ENCODE measurements at places on chromosomes 5 and 9.

DNA sequence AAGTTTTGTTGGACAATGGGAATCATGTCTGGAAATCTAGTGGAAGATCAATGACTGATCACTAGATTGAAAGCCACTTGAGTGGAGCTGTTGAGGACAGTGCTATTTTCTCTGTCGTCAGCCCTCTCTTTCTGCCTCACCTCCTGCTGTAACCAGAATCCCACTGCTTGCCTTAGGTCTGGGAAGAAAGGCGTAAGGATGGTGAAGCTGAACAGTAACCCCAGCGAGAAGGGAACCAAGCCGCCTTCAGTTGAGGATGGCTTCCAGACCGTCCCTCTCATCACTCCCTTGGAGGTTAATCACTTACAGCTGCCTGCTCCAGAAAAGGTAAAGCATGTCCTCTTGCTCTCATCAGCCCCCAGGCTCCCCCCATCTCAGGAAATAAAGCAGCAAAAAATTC lies 1.1 kb downstream of the NSG2 start:
- DNase-seq, result no peak

GRCh38 chr9:116477584-116478141 lies 209.4 kb upstream of the TRIM32 start:
- no peak for DNase-seq

DNA sequence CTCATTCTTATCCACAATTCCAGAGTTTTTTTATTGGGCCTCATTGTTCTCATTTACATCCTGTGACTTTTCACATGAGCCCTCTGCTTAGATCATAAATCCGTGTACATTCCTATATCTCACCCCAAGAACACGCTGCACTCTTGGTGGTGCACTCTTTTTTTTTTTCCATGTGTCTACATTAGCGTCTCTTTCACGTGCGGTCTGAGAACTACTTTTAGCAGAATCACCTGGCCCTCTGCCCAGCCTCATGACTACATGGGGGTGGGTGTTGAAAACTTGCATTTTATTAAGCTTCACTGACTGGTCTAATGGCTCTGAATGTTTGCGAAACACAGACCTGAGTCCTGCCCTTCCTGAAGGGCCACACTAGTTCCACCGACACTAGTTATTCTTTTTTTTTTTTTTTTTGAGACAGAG lies 18.6 kb downstream of the C9orf57 start:
- no peak for DNase-seq

- no peak for DNase-seq
Observed at GRCh38 chr5:150078802-150079689, 7.3 kb downstream of the CSF1R start.

DNA sequence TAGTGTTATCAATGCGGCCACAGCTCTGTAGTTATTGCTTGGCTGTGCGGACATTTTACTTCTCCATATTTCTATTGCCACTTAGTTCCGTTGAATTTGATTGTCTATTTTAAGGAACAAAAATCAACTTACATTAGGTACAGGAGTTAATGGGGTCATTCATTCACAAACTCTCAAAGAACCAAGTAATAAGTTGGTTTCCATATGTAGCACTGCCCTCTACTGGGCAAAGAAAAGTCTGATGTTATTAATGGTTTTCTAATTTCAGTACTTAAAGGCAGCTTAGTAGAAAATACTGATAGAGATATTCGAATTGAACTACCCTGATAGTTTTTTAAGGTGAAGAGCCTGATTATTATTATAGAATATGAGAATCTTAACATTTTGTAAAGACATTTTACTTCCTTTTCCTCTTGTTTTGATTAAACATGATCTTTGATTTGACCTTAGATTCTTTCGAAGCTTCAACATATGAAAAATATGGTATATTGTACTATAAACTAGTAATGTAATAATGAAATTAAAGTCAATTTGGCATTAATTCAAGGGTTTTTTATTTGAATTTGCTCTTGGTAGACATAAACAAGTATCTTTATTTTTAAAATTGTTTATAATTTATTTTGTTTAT lies 119.5 kb upstream of the CTNND2 start:
- peak; percentile 12 for DNase-seq

DNA sequence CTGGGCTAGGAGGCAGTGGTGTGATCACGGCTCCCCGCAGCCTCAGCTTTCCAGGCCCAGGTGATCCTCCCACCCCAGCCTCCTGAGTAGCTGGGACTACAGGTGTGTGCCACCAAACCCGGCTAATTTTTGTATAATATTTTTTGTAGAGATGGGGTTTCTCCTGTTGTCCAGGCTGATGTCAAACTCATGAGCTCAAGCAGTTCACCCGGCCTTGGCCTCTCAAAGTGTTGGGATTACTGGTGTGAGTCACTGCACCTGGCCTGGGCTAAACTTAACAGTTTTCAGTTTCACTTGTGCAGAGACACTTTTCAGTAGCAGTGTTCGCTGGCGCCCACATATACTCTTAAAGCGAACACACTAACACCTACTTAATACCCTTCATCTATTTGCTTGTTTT lies 205.6 kb upstream of the ZNF608 start:
- DNase-seq, result no peak

GRCh38 chr5:137217599-137218200 lies 281.4 kb downstream of the SPOCK1 start:
- DNase-seq, result no peak

DNA sequence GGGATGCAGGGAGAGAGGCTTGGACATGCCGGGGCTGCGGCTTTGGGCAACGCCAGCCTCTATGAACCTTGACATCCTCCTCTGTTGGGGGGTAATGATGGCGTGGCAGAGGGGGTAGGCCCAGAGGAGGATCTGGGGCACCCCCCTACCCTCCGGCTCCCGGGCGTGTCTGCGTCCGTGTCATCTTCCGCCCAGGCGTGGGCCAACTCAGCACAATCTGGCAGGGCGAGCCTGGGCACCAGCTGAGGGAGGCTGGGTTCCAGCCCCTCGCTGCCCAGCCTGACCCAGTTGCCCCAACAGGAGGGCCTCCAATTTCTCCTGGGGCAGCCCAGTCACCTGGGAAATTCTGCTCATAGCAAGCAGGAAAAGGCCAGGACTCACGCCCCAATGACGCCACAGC lies 62.9 kb upstream of the IL17B start:
- no peak for DNase-seq

- peak; percentile 21 for DNase-seq
Observed at GRCh38 chr9:133950629-133951111, 41.5 kb downstream of the VAV2 start.

DNA sequence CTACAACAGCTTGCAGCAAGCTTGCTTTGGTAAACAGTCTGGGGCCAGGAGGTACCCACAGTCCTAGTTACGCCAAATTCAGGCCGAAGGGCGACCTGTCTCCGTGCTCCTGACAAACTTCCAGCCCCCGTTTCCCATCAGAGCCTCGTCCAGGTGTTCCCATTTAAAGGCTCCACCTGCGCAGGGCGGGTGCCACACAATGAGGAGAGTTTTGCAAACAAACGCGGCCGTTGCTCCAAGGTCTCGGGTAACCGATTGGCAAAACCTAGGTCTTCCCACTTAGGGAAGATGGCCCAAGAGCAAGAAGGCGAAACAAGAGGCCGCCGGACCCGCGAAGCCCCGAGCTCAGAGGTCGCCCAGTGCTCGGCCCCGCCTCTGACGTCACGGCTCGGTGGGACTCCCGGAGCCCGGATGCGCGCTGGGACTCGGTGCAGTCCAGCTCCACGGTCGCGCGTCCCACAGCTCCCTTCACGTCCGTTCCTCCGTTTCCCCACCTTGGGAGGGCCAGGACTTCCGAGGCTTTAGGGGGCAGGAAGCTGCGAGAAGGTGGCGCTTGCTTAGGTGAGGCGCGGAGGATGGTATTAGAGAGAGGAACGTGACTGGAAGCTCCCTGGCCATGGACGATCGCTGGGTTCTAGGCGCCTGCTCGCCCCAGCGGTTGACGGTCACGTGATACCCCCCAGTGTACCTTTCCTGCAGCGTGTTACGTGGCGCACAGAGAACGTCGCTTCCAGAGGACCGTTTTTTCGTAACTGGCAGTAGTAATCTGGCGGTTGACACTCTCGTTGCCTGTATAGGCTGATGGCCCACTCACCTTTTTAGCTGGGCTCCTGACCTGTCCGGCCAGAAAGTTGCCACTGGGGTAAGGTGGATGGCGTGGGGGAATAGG lies 41.8 kb upstream of the KDM4C start:
- peak; percentile 3 for DNase-seq
